Activated CD4-positive, alpha-beta T cell treated with anti-CD3 and anti-CD28 coated beads, Interleukin-2, amount 50 U/mL, for 48 hours (primary cell): ENCODE measurements at places on chromosomes 2 and 18.

DNA sequence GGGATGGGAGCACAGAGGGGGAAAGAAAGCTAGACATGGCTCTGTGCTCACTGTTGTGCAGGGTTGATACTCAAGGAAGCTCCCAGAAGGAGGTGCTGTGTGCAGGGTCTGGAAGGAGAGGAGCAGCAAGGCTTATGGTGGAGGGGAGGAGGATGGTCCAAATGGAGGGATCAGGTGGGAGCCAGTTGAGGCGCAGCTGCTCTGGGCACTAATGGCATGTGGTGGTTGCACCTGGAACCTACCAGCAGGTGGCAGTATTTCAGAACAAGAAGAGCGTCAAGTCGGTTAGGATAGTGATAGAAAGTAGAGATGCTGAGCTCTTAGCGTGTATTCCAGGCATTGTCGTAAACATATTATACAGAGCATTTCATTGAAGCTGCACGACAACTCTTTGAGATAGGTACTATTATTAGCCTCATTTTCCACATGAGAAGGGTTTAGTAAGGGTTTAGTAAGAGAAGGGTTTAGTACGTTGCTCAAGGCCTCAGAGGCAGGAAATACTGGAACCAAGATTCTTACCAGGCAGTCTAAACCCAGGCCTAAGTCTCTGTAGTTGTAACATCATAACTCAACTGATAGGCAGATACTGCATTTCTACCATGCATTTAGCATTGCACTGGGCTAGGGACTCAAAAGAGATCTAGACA, 223.7 kb downstream of the CYP26B1 start:
- peak; percentile 66 for DNase-seq

DNA sequence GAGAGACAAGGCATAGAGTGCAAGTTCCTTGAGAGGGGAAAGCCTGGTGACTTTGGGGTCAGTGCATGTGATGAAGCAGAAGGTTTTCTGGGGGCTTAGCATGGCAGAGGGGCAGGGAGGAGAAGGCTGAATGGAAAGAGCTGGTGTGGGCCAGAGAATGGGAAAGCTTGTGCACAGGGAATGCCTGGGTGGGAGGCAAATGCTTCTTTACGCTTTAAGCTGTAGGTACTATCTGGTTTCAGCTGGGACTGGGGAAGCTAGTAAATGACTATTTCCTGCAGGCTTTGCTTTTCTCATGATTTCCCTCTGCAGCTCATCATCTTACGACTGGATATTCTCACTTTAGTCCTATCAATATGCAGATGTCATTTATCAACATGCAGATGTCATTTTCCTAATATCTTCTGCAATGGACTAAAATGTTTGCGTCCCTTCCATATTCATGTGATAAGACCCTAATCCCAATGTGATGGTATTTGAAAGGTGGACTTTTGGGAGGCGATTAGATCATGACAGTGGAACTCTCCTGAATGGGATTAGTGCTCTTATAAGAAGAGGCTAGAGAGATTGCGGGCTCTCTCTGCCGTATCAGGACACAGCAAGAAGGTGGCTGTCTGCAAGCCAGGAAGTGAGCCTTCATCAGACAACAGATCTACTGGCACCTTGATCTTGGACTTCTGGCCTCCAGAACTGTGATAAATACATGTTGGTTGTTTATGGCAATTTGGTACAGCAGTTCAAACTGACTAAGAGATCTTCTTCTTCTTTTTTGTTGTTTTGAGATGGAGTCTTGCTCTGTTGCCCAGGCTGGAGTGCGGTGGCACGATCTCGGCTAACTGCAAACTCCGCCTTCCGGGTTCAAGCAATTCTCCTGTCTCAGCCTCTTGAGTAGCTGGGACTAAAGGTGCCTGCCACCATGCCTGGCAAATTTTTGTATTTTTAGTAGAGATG, 50.1 kb downstream of the MYCN start:
- DNase-seq = no peak

DNA sequence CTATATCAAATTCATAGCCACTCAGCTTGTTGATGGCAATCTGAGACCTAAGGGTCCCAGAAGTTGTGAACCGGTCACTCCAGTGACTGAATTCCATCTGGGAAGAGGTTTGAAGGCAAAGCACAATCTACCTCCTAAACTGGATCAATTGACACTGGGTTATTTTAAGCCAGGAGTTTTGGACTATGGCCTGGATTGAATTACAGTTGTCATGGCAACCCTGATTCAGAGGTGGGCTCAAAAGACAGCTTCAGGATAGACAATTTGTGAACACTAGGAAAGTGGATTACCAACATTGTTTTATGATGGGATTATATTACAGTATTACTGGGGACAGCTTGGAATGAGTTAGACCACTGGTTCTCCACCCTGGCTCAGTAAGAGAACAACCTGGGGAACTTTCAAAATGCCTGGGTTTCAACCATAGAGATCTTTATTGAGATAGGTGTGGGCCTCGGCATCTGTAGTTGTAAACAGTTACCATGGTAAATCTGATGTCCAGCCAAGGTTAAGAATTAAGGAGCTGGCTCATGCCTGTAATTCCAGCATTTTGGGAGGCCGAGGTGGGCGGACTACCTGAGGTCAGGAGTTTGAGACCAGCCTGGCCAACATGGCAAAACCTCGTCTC, 58.8 kb downstream of the MFSD6 start:
- no peak for DNase-seq

- no peak for DNase-seq
Measured at GRCh38 chr2:68936889-68937288, 15.8 kb downstream of the GKN2 start.

DNA sequence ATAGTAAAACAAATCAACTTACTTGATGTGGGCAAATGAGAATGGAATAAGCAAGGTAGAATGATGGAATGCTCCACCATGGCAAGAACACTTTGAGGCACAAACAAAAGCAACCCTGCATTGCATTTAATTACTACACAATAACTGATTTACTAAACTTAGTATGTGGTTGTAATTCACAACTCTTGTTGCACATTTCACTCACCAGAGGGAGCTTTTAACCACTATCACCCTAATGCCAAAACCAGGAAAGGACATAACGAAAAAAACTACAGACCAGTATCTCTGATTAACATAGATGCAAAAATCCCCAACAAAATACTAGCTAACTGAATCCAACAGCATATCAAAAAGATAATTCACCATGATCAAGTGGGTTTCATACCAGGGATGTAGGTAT, 659.8 kb downstream of the CPS1 start:
- no peak for DNase-seq

GRCh38 chr2:140842110-140842509, 1288.7 kb downstream of the LRP1B start:
- no peak for DNase-seq

GRCh38 chr2:39620067-39620466, 45.6 kb upstream of the TMEM178A start:
- peak; percentile 3 for DNase-seq
